ENCODE measurements at places on chromosomes 5 and 9.

DNA sequence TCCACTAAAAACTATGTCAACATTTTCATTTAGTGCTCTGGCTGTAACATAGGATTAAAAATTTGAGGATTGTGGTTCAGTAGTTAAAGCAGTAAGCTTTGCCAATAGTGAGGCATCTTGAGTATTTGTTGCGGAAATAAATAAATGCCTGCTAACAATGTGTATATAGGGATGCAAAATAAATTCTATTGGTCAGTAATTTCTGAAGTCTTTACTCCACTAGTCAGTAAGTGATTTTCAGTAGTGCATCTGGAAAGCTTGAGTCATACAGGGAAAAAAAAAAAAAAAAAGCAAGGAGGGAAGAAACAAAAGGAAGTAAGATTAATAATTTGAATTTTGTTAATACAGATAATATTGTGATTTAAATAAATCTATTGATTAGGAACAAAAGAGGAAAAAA lies 21.0 kb downstream of the NIPBL start:
- DNase-seq = no peak

DNA sequence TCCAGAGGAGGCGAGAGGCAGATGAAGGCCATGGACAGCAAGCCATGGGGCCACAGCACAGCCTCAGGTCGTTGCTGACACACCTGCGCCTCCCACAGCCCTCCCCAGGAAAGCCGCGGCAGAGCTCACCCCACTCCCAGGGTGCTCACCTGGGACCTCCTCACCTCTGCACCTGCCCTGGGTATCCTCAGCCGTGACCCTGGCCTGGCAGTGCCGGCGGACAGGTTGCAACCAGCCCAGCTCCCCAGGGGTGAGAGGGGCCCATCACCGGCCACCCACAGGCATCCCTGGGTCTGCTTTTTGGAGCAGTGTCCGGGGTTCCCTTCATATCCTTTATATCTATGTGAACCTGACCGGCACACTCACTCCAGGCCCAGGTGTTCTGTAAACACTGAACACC lies 30.4 kb upstream of the FCN1 start:
- no peak for DNase-seq

DNA sequence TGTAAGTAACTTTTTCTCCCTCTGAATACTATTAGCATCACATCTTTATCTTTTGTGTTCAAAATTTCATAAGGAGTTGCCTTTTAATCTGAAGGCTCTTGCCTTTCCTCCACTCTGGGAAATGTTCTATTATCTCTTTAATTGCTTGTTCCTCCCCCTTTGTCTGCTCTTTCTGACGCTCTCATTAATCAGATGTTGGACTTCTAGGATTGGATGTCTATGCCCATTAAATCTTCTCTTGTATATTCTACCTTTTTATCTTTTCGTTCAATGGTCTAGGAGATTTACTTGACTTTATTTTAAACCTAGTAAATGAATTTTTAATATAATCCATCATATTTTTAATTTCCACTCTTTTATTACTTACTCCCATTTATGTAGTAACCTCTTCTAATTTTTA lies 76.7 kb downstream of the MARCHF3 start:
- DNase-seq = no peak

DNA sequence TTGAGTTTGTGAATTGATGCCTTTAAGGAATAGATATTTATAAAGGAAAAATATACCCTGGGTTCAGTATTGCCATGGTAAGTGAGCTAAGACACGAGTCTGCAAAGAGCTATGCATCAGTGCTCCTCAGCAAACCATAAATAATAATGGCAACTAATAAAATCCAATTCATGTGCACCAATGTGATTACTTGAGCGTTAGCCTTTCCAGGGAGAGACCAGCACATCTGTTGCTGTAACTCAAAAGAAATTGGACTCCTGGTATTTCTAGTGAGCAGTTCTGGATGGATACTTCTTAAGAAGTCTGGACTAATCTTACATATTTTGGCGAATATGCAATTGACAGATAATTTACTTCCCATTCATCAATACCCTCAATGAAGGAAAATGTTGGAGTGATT lies 373.3 kb downstream of the ARHGEF28 start:
- no peak for DNase-seq

DNA sequence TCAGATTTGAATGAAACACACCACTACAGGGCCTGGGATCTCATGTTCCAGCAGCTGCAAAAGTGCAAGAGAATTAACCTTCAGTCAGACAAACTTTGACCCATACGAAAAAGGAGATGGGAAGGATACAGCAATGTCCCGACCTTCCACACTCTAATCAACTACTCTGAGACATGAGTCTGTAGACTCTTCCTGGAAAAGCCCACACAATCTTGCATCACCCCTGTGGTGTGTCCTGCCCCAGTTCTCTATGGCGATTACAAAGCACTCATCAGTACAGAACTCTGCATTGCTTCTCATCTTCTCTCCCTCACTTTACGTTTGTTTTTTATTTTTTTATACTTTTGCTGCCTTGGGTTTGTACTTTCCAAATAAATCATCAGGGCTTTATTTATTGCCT lies 241.0 kb upstream of the KIF2A start:
- no peak for DNase-seq

GRCh38 chr9:101848485-101848919 lies 110.1 kb upstream of the GRIN3A start:
- DNase-seq = no peak

DNA sequence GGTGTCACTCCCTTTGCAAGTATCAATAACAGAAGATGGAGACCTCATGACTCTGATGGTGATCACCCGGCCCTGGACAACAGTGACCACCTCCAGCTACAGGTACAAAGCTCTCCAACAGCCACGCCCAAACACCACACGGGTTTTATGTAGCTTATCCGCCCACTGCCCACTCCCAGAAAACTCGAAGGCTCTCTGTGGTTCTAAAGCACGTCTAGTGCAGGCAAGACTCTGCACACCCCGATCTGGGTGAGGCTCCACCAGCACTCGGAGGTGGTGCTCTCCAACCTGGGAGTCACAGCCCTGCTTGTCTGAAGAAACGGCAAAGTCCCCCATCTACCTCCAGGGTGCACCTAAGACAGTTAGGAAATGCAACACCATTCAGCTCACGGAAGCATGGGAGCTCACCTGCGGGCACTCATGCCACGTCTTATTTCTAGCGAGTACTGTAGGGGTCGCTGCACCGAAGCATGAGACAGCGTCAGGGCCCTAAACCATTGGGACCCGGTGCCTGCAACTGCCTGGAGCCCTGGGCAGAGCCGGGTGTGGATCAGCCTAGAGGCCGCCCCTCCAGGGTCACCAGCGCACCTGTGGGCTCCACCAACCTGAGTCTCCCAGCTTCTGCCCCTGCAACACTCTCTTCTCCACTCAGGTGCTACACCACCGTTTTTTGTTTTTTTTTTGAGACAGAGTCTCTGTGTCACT lies 58.1 kb upstream of the ZNF354A start:
- DNase-seq = no peak

- no peak for DNase-seq
Observed at GRCh38 chr5:1735320-1735970, 64.2 kb downstream of the MRPL36 start.

GRCh38 chr9:123267481-123268198 lies 746 bp downstream of the STRBP start:
- no peak for DNase-seq

DNA sequence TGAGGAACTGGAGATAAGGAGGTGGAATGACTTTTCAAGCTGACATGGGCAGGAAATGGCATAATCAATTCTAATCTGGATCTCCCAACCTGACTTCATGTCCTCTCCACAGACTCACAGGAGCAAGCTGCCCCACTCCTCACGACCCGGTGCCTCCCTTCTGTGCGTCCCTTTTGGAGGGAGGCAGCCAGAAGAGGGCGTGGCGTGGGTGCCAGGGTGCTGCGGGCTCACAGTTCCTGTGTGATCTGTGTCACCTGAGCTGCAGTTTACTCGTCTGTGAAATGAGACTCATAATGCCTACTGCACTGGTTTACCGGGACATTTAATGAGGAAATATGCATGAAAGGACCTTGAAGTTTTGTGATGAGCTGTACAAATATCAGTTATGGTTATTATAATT lies 207.4 kb downstream of the DAB2IP start:
- no peak for DNase-seq

- DNase-seq = no peak
Observed at GRCh38 chr9:86355814-86356213, 1.6 kb upstream of the TUT7 start.

DNA sequence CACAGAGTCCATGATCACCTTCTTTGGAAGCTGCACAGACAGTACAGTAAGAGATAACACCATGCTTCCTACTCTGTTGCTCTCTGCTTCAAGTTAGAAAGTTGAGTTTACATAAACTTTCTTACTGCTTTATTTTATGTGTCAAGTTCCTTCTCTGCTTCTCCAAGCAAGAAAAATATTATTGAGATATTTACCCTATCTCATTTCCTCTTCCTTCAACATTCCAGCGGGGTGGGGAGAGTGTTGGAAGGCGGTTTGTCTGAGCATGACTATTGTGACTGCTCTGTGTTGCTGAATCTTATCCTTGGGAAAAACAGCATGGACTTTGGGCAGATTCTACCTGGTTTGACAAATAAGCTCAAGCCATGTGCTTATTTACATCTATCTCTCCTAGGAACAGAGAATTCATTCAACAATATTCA lies 66.9 kb upstream of the EPB41L4A start:
- no peak for DNase-seq

GRCh38 chr9:77981332-77981731 lies 50.3 kb downstream of the GNAQ start:
- no peak for DNase-seq

- DNase-seq = no peak
Observed at GRCh38 chr9:78118742-78119473, 87.3 kb upstream of the GNAQ start.

DNA sequence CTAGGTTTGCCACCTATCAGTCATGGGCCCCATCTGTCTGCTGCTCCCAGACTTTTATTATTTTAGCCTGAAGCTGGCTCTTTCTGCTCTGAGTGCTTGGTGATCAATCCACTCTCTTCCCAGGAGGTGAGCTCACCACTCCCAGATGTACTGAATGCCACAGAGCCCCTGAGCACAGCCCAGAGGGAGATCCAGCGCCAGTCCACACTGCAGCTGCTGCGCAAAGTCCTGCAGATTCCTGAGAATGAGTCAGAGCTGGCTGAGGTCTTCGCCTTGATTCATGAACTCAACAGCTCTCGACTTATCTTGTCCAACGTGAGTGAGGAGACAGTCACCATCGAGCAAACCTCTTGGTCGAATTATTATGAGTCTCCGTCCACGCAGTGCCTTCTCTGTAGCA lies 36.0 kb downstream of the HMGXB3 start:
- DNase-seq = no peak

DNA sequence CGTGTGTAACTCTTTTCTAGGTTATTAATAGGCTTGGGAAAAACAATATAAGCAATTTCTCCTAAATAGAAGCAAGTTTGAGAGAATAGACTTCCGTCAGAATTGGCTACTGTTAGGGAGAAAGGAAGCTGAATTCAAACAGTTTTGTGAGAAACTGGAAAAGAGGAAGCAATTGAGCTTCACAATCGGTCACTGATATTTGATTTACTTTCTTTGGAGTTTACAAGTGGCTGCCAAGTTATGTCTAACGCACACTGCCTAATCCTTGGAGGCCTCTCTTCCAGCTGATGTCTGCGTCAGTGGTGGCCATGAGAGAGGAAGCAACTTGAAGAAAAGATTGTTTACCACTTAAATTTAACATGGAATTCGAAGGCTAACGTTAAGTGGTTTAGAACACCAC lies 319.5 kb downstream of the ADGRV1 start:
- DNase-seq = no peak

DNA sequence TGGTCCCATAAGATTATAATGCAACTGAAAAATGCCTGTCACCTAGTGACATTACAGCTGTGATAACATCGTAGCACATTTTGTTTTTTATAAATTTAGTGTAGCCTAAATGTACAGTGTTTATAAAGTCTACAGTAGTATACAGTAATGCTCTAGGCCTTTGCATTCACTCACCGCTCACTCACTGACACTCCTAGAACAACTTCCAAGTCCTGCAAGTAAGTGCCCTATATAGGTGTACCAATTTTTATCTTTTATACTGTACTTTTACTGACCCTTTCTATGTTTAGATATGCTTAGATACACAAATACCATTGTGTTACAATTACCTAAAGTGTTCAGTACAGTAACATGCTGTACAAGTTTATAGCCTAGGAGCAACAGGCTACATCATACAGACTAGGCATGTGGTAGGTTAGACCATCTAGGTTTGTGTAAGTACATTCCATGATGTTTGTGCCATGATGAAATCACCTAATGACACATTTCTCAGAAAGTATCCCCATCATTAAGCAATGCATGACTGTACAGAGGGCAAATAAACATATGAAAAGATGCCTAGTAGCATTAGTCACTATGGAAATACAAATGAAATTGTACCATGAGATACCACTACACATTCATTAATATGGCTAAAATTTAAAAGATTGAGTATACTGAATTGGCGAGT lies 127.6 kb downstream of the TRPM6 start:
- no peak for DNase-seq

- no peak for DNase-seq
Observed at GRCh38 chr5:123367739-123368138, 55.5 kb downstream of the CEP120 start.

DNA sequence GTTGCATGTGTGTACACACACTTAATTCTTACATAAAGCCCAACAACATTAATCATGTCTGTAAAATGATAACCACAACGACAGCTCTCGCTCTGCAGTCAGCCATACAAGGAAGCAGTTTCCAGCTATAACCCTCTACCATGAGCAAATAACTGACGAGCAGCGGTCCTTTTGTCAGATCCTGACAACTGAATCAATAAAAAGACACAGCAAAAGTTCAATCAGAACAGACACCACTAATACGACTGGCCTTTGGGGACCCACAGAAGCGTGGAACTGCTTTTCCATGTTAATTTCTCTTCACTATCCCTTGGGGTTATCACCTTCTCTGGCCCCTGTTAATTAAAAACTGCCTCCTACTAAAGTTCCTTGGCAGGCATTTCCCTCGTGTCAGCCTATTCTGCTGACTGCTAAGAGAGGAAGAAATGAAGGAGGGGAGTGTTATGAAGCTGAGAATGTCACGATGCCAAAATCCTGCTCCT lies 722.8 kb upstream of the GRAMD2B start:
- no peak for DNase-seq

- DNase-seq = no peak
Observed at GRCh38 chr5:68374796-68375518, 159.4 kb downstream of the PIK3R1 start.

DNA sequence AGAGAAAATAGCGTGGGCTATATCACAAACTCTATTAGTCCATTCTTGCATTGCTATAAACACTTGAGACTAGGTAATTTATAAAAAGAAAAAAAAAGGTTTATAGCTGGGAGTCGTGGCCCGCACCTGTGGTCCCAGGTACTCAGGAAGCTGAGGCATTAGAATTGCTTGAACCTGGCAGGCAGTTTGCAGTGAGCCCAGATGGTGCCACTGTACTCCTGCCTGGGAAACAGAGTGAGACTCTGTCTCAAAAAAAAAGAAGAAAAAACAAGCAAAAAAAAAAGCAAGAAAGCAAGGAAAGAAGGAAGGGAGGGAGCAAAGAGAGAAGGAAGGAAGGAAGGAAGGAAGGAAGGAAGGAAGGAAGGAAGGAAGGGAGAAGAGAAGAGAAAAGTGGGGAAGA lies 904.2 kb upstream of the EDIL3 start:
- no peak for DNase-seq
